ENCODE measurements at places on chromosomes 4 and X.

- DNase-seq: no peak
Observed at GRCh38 chr4:10140866-10141759, 24.5 kb upstream of the WDR1 start.

DNA sequence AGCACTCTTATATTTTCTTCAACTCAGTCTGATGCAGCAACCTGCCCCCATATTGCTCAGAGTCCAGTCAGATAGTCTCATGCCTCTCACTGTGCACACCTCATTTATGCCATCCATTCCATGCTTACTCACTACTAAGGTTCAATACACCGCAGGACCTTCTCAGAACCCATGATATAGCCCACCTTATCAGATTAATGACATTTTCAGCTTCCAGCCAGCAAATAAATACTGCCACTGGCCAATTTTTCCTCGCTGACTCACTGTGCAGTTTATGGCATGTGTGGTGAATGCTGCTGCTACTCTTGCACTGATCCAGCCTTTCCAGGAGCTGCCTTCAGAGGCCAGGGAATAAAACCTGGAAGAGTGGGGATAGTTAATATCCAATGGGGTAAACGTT, 380.6 kb upstream of the SPOCK3 start:
- no peak for DNase-seq

GRCh38 chr4:139221687-139222086, 44.7 kb upstream of the ELF2 start:
- DNase-seq: no peak

DNA sequence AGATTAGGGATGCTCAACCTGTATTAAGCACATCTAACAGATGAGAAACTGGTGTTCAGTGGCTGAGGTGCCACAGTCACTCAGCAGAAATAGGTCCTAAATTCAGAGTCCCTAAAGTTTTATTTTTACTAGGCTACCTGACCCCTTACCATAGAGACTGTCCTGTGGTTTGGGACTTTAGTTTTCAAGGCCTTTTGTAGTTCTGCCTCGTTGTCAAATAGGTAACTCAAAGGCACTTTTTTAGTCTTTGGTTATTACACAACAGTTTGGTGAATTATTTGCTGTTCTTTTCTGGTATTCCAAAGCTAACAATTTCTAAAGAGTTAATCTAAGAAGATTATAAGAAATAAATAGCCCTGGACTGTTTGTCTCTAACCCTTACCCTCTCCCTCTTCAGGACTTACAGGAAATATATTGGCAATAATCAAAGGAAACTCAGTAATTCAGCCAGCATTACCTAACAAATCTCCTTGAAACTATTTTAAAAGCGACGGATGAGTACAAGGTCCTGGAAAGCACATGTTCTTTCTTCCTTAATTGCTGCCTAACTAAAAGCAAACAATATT, 12.8 kb upstream of the SERTM2 start:
- no peak for DNase-seq

DNA sequence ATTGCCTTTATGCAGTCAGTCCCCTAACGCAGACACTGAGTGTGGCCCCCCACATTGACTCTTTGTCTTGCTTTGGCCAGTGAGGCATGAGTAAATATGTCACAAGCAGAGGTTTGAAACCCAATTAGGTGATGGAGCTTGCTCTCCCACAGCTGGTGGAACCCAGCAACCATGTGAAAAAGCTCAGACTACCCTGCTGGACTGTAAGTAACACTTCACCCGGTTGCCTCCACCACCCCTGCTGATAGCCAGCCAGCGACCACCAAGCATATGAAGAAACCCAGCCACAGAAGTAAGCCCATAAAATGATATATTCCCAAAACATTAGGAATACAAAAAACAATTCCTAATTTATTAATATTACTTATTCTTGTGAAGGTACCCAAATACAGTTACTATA, 21.6 kb upstream of the PDCL2 start:
- DNase-seq: no peak

- no peak for DNase-seq
Observed at GRCh38 chr4:176641237-176641636, 151.5 kb downstream of the VEGFC start.

GRCh38 chr4:145613566-145614232, 5.5 kb upstream of the MMAA start:
- peak; percentile 86 for DNase-seq

- DNase-seq: no peak
Observed at GRCh38 chr4:154189346-154189745, 302.3 kb downstream of the DCHS2 start.

- DNase-seq: no peak
Observed at GRCh38 chr4:38623260-38623659, 40.7 kb upstream of the KLF3 start.

DNA sequence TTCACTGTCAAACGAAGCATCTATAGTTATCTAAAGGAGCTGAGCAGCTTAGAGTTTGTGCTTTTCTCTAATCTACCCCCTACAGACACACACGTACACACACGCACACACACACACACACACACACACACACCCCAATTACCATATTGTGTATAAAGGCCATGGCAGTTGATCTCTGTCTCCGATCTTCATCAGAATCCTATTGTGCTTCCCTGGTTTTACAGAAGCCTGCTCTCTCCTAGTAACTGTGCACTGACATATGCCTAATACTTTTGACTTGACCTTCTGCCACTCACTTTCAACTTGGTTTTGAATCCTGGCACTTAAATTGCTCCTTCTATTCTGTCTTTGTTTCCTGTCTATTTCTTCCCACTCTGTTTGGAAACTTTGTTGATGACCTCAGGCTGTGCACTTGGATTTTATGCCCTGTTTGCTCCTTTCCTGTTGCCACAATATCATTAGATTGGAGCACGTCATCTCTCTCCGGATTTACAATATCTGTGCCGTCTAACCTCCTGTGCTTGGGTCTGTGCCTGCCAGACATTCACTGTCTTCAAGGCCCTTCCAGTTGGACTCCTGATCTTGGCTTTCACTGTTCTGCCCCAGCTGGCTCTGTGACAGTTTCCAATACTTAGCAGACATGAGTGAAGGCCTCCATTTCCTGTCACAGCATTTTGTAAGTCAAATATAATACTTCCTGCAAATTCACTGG, 928.1 kb downstream of the FAT4 start:
- no peak for DNase-seq

- no peak for DNase-seq
Observed at GRCh38 chr4:71709961-71710360, 73.9 kb downstream of the GC start.

- DNase-seq: peak; percentile 36
Observed at GRCh38 chr4:167233685-167234315, 494 bp downstream of the SPOCK3 start.

DNA sequence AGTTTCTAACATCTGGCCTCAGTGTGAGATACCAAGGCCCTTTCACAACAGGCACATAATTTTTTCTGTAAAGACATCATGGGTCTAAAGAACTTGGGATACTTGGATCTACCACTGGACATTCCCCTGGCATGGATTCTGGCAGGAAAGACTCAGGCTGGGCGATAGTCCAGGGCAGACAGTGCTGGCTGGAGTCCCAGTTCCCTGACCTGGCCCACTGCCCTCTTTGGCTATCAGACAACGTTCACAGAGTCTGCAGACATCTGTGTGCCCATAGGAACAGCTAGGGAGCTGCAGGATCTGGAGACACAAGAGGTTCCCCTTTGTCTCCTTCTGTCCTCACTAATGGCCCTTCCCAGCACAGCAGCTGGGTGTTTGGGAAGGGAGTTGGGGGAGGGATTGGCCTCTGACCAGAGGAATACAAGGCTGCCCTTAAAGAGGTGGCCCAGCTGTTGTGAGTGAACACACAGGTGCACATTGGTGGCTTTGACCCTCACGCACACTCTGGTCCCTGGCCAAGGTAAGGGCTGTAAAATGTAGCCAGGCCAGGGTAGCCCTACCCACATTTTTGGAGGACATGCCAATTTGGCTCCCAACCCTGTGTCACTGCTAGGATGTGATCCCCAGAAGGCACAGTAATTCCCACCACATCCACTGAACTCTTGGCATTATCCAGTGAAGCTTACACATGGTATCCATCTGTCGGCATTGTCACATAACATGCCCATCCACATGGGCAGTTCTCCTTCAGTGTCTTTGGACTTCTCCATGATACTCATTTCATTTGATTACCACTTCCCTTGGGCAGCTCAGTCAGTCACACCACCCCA, 72.3 kb downstream of the SOX3 start:
- no peak for DNase-seq

DNA sequence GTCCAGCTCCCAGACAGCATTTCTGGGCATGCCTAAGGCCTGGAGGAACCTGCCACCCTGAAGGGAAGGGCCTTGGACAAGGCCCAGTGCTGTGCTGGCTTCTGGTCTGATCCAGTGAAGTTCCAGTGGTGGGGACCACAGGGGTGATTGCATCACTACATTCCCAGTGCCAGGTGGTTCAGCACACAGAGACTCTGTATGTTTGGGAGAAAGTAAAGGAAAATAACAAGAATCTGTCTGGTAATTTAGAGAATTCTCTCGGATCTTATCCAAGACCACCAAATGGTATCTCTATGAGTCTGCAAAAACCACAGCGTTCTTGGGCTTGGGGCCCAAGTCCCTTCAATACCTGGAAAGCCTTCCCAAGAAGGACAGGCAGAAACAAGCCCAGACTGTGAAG, 131.8 kb upstream of the MAD2L1 start:
- no peak for DNase-seq

GRCh38 chrX:112512509-112512908, 167.2 kb downstream of the LHFPL1 start:
- DNase-seq: no peak

- DNase-seq: no peak
Observed at GRCh38 chr4:16056681-16057385, 27.0 kb downstream of the PROM1 start.

DNA sequence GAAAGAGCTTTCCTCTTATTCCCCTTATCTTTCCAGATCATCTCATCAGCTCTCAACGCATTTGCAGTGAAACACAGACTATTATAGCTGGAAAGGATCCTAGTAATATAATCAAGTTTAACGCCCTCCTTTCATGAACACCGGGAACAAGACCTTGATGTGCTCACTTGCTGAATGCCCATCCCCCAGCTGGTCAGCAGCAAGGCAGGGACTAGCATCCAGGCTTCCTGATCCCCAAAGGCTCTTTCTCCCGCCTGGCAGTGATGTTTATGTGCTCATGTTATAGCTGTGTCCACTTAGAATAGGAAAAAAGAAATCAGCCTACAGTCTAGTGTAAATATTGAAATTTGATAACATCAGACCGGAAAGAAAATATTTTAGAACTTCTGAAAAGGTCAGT, 24.6 kb downstream of the GPC4 start:
- no peak for DNase-seq

DNA sequence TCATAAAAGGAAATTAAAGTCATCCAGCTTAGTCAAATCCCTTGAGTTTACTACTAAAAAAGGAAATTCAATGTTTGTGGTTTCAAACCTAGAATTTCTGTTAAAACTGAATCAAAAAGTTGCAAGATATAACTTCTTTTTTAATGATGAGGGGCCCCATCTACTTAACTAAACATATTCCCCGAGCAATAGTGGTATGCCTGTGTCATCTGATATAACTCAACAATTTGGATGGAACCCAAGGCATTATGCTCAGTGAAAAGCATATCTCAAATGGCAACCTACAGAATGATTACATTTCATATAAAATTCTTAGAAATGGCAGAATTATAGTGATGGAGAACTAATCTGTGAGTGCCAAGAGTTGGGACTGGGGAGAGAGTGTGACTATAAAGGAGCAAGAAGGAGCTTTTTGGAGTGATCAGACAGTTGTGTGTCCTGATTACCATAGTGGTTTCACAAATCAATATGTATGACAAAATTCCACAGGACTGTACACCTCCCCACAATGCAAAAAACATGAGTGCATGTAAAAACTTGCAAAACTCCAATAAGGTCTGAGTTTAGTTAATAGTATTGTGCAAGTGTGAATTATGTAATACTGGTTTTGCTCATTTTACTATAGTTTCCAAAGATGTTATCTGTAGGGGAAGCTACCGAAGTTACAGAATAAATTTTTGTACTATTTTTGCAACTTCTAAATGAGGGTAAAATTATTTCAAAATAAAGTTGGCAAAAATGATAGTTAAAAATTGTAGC, 323.2 kb downstream of the ARHGAP24 start:
- peak; percentile 82 for DNase-seq

DNA sequence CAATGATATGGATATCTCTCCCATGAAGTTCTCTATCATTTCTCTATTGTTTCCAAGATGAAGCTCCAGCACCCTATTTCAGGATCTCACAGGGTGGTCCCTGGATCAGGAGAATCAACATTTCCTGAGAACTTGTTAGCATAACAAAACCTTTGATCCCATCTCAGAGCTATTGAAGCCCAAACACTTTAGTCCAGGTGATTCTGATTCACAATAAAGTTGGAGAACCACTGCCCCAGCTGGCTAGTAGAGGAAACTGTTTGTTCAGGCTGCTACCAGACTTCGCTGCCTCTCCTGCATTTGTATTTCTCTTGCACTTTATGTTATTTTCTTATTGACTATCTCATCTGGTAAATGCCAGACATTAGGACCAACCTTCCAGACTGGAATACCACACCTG, 65.4 kb downstream of the CEP44 start:
- DNase-seq: no peak

DNA sequence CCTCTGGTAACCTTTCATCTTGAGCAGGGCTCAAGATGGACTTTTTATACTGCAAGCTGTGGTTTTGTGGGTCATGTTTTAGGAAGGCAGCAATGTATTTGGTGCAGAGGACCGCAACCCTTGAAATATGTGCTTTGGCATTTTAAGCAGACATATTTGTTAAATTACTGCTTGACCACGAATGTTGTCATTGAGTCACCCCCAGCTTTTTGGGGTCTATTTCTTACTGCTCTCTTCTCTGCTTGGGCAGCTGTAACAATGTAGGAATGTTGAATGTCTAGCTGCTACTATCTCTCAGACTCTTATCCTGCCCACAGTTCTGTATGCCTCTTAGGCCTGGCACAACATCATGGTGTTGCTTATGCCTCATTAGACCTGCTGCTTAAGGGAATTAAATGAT, 6.0 kb downstream of the RBPJ start:
- DNase-seq: no peak

DNA sequence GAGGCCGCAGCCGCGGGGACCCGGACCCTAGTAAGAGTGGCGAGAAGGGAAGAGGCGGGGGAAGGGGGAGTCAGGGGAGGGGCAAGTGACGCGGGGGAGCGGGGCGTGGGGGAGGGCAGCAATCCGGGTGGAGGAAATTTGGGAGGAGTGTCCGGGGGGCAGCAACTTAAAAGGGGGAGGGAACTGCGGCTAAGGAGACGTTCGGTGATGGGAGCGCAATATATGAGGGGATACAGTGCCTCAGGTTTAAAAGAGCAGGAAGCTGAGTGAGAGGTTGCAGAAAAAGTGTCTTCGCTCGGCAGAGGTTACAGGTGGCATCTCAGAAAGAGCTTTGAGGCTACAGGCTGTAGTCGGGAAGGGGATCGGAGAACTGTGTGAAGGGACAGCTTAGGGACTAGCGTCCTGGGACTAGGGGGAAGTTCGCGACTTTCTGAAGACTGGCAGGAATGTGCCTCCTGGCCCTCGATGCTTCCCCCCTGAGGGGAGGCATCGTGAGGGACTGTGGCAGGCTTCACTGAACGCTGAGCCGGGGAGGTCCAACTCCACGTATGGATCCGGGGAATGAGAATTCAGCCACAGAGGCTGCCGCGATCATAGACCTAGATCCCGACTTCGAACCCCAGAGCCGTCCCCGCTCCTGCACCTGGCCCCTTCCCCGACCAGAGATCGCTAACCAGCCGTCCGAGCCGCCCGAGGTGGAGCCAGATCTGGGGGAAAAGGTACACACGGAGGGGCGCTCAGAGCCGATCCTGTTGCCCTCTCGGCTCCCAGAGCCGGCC, 519 bp downstream of the FOXO4 start:
- peak; percentile 29 for DNase-seq

GRCh38 chr4:75494563-75494962, 19.6 kb downstream of the RCHY1 start:
- DNase-seq: peak; percentile 72

All from suppressor macrophage treated with lipopolysaccharide for 1 hour (primary cell).